ENCODE measurements at places on chromosomes 3 and 15.

DNA sequence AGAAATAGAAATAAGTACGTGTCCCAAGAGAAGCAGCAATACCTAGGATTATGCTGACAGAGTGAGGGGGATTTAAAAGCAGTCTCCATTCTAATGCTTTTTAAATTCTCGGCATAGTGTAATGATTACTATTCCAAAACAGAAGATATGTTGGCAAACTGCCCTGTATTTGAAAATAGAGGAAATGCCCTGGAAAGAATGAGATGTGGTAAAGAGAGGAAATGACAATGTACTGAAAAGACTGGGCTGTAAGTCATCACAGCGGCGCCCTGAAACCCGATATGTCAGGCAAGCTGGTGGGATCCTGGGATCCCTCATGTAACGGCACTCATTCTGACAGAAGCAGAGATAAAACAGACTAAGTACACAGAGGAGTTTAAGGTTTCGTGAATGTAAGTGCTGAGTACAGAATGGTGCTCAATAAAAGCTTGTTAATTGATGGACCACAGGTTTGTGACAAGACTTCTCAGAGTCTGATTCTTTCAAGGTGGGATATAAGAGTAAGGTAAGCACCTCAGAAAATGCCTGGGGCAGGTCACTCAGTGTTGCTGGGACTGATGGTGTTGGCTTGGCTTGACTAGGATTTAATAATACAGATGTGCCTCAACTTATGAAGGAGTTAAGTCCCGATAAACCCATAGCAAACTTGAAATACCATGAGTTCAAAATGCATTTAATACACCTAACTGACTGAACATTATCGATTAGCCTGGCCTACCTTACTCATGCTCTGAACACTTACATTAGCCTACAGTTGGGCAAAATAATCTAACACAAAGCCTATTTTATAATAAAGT, 91.4 kb downstream of the NFKBIZ start:
- H3K27ac ChIP-seq, result no peak overlapping the region
- DNase-seq, result no peak
- H3K36me3 ChIP-seq, result no peaks in the 10 kb centered on the region
- no peaks in the 10 kb centered on the region for H3K27me3 ChIP-seq
- no peak overlapping the region for H3K4me3 ChIP-seq

DNA sequence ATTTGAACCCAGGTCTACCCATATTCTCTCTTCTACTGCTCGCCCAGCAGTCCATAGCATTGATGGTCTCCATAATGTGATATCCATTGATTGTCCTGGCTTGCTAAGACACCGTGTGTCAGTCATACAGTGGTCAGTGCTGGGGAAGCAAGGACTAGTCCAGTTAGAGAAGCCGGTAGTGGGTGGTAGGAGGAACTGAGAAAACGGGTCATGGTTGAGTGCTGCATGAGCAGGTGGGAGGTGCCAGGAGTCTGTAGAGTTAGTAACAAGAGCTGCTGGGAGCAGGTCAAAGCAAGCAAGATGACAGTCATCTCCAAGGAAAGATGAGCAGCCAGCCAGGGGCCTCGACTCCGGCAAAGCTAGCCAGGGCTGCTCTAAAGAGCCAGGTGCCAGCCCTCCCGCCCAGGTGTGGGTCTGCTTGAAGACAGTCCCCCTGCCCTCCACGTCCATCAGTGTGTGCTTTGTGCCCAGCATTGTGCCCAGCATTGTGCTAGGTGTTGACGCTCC, 29.5 kb upstream of the USP3 start:
- DNase-seq, result no peak
- no peak overlapping the region for H3K4me3 ChIP-seq
- no peaks in the 10 kb centered on the region for H3K36me3 ChIP-seq
- peaks cover 5% of the 10 kb centered on the region for H3K4me1 ChIP-seq
- H3K27me3 ChIP-seq, result no peaks in the 10 kb centered on the region

- no peaks in the 10 kb centered on the region for H3K4me1 ChIP-seq
- no peaks in the 10 kb centered on the region for H3K36me3 ChIP-seq
- H3K27ac ChIP-seq, result no peak overlapping the region
- no peaks in the 10 kb centered on the region for H3K27me3 ChIP-seq
These were observed 166.1 kb downstream of the SSR3 start for GRCh38 chr3:156388497-156389448.

GRCh38 chr15:73318463-73319351, 50.1 kb downstream of the HCN4 start:
- no peak overlapping the region for H3K4me3 ChIP-seq
- peaks cover 56% of the 10 kb centered on the region for H3K27me3 ChIP-seq
- DNase-seq, result no peak
- no peak overlapping the region for H3K27ac ChIP-seq
- H3K4me1 ChIP-seq, result no peaks in the 10 kb centered on the region

DNA sequence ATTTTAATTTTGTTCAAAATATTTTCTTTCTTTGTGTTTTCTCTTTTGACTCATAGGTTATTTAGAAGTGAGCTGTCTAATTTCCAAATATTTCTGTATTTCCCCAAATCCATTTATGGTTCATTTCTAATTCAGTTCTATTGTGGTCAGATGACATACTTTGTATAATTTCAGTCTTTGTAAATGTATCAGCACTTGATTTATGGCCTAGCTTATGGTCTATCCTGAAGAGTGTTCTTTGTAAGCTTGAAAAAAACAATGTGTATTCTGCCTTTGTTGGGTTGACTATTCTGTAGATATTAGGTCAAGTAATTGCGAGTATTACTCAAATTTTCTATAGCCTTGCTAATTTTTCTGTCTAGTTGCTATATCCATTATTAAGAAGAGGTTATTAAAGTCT, 311.2 kb downstream of the OCA2 start:
- H3K27me3 ChIP-seq, result no peaks in the 10 kb centered on the region
- no peaks in the 10 kb centered on the region for H3K36me3 ChIP-seq
- no peak for DNase-seq
- no peaks in the 10 kb centered on the region for H3K4me1 ChIP-seq
- no peak overlapping the region for H3K4me3 ChIP-seq

Data from esophagus squamous epithelium (tissue), 5 donors.